ENCODE measurements at places on chromosomes 13 and 19. TPM values are rescaled to one million over a fixed set of nuclear protein-coding genes. Genes with fewer than 3 reads are reported as not detected.

DNA sequence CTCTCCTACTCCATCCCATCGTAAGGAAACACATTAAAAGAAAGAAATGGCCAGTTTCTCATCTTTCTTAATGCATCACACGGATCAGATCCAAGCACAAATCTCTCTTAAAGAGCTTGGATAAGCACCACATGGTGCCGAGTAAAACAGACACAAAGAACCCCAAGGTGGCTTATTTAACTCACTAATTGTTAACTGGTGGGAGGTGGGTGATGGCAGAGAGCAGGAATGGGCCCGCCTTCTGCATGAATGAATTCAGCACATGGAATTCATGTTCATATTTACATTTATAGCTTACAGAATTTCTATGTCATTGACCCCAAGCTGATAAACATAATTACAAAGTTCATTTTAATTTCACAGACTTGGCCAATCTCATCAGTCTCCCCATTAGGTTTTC lies 89.9 kb downstream of the MZT1 start:
- DNase-seq = no peak

DNA sequence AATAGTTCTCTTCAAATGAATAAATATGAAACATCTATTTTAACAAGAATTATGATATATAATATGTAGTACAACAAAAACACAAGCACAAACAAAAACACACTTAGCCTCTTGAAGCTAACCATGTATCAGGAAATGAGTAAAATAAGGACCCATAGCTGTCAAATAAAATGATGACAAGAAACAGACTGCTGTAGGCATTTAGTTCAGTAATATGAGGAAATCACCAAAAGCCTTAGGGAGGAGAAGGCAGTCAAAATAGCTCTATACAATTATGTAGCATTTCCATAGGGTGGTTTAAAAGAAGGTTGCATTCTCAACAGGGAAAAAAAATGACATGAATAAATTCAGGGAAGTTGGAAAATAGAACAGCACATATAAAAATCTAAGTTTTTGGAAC lies 163.4 kb downstream of the PCDH20 start:
- no peak for DNase-seq

- no peak for DNase-seq
Measured at GRCh38 chr13:22311734-22312404, 641.0 kb downstream of the FGF9 start.

DNA sequence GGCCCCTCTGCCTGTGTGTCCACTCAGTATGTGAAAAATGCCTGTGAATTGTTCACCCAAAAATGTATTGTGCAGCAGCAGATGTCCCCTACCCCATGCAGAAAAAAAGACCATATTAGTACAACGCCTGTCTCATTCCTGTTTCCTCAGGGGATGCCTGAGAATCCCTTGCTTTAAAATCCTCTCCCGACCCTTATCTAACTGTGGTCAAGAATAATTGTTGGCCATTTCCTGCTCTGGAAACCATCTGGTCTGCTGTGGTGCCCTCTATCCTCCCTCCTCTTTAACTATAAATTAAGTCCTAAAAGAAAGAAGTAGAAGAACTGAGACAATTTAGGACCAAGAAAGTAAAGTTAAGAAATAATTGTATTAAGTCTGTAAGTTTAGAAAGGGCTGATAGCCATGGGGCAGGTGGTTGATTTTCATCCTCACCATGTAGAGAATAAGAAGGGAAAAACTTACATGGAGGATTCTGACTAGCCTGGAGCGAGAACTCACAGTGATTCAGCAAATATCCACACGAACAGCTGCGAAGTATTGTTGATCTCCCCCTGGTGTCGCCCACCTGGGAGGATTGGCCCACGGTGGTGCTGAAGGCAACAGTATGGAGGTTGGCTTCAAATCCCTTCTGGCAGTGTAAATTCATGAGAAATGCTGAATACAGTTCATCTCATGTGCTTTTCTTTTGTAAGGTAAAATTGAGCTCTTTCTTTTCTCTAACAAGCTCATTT lies 85.6 kb downstream of the COL4A2 start:
- DNase-seq = no peak

DNA sequence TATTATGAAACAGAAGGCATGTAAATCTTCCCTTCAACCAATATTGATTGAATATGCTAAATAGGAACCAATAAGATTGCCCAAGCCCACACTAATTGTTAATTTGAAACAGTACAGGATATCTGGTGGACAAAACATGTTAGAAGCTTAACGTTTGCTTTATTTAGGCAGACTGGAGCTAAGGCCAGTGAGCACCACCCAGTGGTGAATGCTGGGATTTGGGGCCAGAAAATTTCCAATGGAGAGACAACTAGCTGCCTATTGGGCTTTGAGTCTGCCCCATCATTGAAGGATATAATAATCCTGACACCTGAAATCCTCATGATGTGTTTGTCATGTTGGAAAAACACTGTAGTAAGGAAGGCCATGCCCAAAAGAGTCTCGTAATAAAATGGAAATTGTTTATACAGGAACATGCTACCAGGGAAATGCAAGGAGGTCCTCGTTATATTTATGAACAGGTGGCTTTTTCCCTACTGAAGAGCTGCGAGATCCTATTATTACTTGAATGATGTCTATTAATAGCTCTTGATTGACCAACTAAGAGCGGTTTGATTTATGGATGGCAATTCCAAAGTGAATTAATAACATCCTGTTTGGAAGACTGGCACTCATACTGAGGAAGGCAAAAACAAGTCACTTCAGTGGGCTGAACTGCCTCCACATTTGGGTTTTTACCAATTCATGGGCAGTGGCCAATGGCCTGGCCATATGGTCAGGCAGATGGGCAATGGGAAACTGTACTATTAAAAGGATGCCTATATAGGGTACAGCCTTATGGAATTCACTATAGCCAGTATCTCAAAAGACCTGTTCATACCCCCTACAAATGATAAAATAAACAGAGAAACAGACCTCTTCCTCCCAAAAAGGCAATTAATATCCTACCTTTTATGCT lies 8.7 kb downstream of the SIGLECL1 start:
- peak; percentile 56 for DNase-seq

GRCh38 chr19:35903550-35904179 lies 1.3 kb downstream of the HCST start:
- peak; percentile 61 for DNase-seq

DNA sequence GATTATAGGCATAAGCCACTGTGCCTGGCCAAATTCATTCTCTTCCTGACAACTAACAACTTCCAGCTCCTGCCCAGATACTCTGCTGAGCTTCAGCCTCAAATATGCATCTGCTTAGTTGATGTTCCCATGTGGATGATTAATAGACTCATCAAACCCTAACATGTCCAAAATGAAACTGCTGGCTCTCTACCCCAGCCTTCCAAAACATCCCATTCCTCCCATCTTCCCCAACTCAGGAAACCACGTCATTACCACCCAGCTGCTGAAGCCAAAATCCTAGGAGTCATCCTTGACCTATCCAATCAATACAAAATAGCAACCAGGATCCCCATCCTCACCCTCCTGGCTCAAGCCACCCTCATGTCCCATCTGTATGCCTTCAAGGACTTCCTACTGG lies 20.9 kb downstream of the POU2F2 start:
- DNase-seq = peak; percentile 76

- no peak for DNase-seq
Measured at GRCh38 chr13:107462501-107462900, 752.8 kb downstream of the LIG4 start.

Gene KASH5
- not detected for total RNA-seq

Gene HIPK4
- not detected for total RNA-seq

Gene APOE
- total RNA-seq = 0.76 TPM

DNA sequence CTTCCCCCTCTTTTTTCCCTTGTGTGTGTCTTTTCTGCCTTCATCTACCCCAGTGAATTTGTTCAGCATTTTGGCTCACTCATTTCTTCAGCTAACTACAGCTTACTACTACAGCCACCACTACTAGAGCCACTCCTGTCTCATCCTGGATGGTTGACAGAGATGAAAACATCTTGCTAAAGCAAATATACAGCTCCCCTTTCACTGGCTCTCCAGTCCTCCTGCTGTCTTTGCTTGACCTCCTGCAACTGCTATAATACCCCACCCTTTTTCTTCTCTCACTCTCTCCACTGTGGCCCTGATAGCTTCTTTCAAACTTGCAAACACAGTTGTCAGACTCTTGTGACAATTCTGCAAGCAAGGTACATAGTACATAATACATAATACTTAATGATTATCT lies 523.6 kb downstream of the DCT start:
- DNase-seq = no peak

DNA sequence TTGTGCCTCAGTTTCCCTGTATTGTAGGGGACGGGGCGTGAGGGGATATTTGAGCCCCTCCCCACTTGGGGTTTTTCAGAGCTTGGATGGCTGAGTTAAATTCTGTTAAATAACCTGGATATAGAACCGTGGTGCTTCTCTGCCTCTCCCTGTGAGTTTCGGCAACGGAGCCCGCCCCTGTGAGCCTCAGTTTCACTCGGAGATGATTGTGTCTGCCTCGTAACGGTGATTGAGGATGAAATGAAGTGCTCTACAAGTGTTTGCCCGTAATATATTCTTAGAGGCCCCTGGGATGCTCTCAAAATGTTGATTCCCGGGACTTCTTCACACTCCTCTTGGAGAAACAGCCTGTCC lies 509 bp downstream of the KXD1 start:
- peak; percentile 40 for DNase-seq

DNA sequence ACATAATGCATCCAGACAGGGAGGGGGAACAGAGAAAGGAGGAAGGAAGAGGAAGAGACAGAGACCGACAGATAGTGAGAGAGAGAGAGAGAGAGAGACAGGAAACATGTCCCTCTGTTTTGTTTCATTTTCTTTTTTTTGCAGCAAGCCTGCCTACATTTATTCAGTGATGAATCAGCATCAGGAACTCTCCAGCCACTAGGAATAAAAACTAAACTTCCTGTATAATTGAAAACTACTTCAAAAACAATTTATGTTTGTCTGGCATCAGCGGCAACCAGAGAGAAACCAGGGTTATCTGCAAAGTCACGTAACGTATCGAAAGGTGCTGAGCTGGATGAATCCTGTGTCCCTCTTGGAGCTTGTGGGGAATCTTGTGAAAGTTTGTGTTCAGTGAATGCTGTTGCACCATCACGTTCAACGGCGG lies 148.6 kb upstream of the SOX21 start:
- peak; percentile 8 for DNase-seq

DNA sequence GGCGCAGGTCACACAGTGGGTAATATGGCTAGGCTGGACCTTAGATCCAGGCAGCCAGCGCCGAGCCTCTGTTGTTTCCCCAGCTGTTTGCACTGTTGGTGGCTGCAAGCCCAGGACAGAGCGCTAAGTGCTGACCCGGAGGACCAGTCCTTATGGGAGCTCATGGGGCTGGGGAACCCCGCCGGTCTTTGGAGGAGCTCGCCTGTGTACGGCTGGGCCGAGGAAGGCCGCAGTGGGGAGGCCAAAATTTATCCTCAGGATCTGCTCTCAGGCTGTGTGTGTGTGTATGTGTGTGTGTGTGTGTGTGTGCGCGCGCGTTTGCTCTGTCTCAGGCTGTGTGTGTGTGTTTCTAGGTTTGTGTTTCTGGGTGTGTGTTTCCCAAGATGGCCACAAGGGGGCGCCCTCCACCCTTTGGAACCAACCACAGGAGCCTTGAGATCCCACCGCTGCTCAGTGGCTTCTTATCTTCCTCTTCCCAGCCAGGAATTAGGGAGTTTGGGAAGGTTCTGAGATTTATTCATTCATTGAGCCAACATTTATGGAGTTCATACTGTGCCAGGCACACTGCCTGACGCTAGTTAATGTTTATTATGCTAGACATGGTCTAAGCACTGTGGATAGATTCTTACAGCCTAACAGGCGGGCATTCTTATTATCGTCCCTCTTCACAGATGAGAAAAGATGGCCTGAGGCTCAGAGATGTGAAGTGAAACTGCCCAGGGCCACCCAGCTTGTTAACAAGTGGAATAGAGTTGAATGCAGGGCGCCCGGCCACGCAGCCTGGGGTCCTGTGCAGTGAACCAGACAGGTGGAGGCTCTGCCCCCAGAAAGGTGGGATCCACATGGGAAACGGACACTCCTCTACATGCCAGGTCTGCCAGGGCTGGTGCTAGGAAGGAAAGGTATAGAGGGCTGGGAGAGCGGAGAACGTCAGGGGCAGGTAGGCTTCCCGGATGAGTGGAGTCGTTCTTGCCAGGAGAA lies 13.0 kb downstream of the PGLYRP1 start:
- peak; percentile 65 for DNase-seq

Gene PSG6
- not detected for total RNA-seq

DNA sequence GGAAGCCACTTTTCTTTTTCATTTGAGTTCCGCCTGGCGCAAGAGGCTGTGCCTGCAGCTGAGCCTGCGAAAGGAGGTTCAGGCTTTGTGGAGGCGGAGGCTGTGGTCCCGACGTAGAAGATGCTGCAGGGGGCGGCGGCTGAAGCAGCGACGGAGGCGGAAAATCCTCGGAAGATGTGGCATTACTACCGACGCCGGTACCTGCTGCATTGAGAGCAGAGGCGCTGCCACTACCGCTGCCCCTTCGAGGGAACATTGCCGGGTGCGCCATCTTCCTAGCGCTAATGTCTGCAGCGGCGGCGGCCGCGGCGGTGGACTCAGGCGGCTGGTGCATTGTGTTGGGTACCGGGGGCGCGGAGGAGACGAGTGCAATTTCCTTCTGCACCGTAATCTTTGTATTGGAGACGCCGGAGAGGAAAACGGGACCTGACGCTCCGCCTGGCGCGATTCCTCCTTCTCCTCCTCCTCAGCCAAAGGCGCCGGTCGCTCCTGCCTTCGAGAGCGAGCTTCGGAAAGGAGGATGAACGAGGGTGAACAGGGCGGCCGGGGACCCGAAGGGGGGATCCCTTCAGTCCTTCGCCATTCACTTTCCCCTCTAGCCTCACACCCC lies at the start of gene TSC22D1:
TSS of gene TSC22D1 (minus strand) at position 590 of the 610 bp plus-strand sequence. CDS start at position 334, 256 bp downstream.
- DNase-seq = peak; percentile 74

Gene ZNF90
- 3.0 TPM for total RNA-seq

GRCh38 chr13:110311443-110312338 lies 4.6 kb downstream of the COL4A2 start:
- no peak for DNase-seq

DNA sequence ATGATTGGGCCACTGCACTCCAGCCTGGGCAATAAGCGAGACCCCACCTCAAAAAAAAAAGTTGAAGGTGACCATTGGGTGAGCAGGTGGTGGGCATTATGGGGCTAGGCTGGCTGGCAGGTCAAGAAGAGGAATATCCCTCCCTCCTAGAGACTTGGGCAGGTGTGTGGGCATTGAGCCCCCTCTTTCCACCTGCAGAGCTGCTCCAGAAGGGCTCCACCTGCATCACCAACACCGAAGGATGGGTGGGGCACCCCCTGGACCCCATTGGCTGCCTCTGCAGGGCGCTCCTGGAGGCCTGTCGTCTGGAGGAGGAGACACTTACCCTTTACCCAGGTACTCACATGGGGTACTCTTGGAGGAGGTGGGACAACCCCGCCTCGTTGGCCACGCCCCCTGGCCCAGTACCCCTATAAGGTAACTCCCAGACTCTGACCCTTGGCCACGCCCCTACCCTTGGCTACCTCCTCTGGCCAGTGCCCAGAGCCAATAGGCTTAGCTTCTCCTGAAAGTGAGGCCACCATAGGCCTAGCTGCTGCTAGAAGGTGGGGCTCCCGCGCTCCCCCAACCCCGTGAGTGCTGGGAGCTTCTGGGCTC lies 21.9 kb downstream of the ZSWIM4 start:
- DNase-seq = peak; percentile 30

Gene ZSCAN4
- total RNA-seq = not detected

Gene ZNF382
- 7.1 TPM for total RNA-seq

GRCh38 chr13:102440259-102440936 lies 38.5 kb upstream of the FGF14 start:
- no peak for DNase-seq

- DNase-seq = peak; percentile 42
Measured at GRCh38 chr19:389255-389934, 19.6 kb downstream of the C2CD4C start.
